ENCODE measurements at places on chromosomes 6 and 20.

- DNase-seq: no peak
Observed at GRCh38 chr6:102571236-102571908, 1177.9 kb downstream of the GRIK2 start.

GRCh38 chr6:36929607-36930006, 24.9 kb upstream of the PI16 start:
- no peak for DNase-seq

DNA sequence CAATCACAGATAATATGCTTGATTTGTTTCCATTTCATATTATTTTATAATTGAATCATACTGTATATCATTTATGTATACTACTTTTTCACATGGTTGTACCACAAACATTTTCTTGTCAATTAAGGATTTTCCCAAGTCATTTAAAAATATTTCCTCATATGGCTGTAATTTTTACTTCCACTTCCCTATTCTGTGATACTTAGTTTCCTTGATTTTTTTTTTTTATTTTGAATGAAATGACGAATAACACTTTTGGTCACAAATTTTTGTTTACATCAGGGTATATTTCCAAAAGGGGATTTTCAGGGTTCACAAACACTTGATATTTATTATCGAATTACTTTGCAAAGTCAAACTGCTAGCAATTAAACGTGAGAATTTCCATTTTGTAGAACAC, 515.6 kb downstream of the KIF16B start:
- DNase-seq: no peak

DNA sequence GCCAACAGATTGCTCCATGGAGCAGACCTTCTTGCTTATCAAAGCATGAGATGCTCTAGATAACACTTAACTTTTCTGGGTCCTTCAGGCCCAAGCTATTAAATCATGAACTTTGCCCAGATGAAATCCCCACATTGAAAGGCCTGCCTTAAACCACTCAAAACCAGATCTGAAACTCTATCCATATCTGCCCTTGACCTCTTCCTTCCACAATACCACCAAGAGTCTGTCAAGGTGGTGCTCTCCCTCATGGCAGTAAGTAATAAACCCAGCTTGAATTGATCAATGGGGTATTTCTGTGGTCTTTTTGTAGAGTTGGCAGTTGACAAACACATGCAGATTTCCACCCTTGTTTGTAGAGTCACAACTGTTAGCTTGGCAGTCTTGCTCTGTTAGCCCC, 135.5 kb downstream of the ISM1 start:
- DNase-seq: no peak

- no peak for DNase-seq
Observed at GRCh38 chr6:127514773-127515227, 4.3 kb downstream of the MTCL3 start.

DNA sequence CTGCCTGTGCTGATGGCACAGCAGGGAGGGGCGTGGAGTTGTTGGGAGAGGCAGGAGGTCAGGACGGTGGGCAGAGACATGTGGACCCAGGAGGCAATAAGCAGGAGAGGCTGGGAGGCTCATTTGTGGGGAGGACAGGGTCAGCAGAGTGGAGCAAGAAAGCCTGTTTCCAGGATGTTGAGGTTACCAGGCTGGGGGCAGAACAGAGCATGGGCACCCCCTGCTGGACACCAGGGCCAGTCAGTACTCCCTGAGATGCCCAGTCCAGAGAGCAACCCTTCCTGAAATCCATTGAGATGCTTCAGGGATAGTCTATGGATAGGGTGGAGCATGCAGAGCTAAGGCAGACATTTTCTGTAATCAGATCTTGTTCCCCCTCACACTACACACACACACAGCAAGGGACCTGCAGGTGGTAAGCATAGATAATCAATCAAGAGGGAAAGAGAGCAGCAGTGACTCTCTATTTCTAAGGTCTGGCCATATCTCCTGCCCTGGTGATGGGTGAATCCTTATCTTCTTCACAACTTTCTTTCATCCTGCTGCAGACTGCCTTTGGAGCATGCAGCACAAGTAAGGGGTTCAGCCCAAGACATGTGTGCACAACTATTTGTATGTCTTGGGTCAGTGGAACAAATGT, 41.7 kb downstream of the MOCS1 start:
- no peak for DNase-seq

GRCh38 chr6:90008908-90009501, 114.7 kb downstream of the GJA10 start:
- no peak for DNase-seq

DNA sequence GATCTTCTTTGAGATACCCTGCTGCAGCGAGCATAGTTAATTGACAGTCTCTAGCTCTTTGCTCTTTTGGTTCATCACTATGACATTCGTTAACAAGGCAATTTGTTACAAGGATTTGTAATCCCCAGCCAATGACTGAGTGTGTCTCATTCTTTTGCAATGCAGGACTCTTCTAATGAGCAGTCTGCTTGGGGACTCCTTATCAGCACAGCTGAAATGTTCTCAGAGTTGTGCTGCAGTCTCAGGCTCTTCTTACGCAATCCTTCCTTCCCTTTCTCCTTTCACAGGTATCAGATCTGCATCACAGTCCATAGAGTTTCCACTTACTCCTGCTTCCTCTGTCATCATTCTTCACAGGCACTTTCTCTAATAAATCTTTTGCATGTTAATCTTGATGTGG, 161.2 kb upstream of the OGFRL1 start:
- no peak for DNase-seq

DNA sequence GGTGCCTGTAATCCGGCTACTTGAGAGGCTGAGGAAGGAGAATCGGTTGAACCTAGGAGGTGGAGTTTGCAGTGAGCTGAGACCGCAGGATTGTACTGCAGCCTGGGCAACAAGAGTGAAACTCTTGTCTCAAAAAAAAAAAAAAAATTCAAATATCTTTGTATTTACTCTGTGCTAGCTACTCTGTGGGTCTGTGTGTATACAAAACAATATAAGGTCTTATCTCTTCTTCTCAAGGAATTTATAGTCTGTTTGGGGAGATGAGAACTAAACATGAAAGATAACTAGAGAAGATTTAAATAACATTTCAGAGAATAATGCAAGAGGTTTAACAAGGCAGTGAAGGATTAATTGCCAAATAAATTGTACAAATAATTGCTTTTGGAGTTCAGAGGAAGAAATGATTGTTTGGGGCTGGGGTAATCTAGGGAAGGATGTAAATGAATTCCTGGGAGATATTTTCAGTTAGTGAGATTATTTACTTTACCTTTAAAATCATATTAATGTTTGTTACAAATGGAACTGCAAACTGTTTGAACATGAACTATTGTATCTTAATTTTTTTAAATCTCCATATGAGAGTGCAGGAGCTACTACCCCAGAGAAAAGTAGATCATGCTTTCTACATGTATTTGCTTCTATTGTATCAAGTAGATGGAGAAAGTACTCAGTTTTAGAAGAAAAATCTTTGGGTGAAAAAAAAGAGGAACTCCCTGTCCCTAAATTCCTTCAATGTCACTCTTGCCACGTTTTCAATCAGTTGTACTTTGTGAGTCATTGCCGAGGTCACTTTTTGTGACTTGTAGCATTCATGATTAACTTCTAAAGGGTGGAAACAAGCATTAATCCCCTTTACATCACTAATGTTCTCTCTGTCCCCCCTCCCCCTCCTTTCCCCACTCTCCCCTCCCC, 39.0 kb downstream of the NCOA3 start:
- peak; percentile 72 for DNase-seq

- peak; percentile 20 for DNase-seq
Observed at GRCh38 chr6:135880066-135880972, 28.8 kb downstream of the PDE7B start.

DNA sequence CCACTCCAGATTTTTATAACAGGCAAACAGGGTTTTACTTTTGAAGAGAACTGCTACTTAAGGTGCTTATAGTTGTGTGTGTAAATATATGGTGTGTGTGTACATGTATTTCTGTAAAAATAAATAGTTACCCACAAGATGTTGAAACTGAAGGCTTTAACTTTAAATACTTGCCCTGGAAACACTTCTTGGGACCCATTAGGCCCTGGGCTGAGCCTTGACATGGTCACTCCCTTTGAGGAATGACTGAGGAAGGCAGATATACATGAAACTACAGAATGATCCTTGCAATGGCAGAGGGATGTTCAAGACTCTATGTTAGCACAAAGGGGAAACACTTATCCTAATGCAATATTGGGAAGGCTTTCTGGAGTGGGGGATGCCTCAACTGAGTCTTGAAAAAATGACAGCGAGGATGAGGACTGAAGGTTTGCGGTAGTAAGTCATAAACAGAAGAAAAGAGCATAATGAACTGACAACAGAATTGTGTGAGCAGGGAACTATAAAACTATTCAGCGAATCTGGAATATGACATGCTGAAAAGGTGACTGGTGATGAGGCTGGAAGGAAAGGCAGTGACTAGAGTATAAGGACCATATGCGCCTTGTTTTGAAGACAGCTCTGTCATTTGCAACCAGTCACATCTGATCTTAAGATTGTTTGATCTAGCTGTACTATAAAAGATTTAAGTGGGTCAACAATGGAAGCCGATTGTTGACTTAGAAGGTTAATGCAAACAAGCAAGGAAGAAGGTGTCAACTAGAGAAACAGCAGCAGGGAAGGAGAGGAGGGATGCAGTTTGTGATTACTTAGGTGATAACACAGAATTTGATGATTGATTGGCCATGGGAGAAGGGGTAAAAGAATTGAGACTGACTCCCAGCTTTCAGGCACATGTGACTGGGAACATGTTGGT, 64.4 kb upstream of the COL21A1 start:
- DNase-seq: no peak

DNA sequence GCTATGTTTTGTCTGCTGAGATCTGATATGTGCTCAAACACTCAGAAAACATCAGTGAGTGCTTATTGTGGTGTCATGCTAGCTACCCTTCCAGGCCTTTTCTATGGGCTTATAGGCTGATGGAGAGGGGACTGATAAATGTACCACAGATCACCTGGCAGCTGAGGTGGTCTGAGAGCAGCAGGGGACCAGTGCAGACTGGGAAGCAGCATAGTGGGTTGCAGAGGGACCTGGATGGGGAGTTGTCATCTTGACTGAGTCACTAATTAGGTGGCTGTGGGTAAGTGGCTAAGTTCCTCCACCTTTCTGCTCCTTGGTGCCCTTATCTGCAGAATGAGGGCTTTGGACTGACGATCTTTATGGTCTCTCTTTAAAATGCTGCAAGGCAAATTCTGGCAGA, 2.8 kb downstream of the TMEM200A start:
- no peak for DNase-seq

GRCh38 chr20:15739035-15739434, 834.2 kb downstream of the KIF16B start:
- no peak for DNase-seq

GRCh38 chr6:36622901-36623546, 28.9 kb downstream of the SRSF3 start:
- DNase-seq: no peak

DNA sequence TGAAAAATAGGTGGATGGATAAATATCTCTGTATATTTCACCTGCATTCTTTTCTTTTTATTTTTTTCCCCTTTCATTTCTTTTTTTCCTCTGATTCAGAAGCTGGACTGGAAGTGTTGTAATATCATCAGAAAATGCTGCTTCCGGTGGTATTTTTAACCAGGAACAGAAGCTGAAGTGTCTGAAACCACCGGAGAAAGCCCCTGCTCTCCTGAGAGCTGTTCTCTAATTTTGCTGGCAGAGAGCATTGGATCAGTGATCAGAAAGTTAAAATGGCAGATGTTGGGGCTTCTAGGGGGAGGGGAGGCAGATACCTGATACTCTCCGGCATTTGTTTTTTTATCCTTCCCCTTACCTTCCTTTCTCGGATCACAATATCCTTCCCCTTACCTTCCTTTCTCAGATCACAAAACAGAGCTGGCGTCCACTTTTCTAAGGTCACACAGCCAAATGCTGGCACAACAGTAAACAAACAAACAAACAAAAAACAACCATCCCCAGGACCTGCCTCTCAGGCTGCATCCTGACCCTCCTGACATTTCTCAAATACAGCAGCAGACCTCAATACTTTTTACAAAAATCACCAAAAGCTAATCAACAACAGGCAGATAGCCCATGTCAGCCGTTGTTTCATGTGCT, 143.2 kb upstream of the ZNF217 start:
- DNase-seq: peak; percentile 85

DNA sequence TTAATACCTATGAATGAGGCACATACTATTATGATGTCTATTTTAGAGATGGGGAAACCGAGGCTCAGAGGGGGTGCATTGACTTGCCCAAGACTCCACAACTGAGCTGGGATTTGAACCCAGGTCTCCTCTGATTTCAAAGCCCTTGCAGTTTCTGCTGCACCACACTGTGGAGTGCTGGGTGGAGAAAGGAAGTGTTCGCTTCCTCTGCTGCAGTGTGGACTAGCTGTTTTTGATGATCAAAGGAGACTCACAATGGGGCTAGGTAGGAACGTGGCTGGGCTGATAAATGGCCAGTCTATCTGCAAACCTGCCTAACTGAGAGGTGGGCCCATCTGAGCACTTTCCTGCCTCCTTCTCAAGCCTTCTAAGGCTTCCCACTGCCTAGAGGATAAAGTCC, 87.2 kb downstream of the CD40 start:
- peak; percentile 39 for DNase-seq

DNA sequence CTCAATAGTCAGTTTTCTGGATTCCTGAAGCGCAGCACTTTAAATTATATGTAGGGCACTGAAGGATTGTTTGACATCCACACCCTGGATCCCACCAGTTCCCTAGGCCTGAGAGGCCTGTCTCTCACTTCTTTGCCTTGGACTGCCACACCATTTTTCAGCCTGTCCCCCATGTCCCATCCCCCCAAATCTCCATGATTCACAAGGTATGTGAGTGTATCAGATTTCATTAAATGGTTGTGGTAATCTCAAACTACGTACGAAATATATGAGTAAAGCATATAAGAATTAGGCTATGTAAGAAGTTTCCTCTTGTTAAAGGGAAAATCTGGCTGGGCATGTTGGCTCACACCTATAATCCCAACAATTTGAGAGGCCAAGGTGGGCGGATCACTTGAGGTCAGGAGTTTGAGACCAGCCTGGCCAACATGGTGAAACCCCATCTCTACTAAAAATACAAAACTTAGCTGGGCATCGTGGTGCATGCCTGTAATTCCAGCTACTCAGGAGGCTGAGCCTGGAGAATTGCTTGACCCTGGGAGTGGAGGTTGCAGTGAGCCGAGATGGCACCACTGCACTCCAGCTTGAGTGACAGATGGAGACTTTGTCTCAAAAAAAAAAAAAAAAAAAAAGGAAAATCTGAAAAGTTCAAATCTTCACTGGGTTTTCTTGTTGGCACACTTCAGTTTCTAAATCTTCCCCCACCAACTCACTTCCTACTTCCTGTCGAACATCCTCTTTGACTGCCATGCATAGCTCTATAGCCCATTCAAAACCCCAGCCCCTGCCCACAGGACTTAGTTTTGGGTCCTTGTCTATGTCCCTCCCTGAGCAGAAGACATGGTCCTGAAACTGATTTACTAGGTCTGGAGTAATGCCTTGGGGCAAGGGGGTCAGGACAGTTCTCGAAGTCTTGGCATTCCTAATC, 97.3 kb upstream of the SHLD1 start:
- DNase-seq: peak; percentile 85

GRCh38 chr6:31776485-31776988, 591 bp downstream of the VWA7 start:
- DNase-seq: no peak

DNA sequence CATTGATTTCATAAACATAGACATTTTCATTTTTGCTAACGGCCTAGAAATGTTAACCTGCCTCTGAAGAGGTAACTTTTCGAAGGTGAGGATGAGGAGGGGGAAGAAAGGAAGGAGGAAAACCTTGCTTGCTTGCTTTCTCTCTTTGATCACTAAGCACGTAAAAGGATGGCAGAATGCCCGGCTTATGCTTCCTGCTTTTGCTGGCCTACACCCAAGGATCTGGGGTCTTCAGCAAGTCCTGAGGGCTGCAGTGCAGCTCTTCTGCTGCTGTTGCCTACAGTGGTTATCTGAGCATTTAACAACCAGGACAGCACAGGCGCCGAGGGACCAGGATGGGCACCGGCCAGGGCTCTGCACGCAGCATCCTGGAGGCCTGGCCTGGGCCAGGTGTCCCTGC, 150.8 kb upstream of the TAB2 start:
- DNase-seq: no peak

All from CD14-positive monocyte (primary cell).